ENCODE measurements at places on chromosomes 1 and 21.

GRCh38 chr1:6081901-6082300, 36.2 kb downstream of the KCNAB2 start:
- peaks cover 17% of the 10 kb centered on the region for H3K4me1 ChIP-seq
- DNase-seq, result no peak
- no peak overlapping the region for H3K27ac ChIP-seq
- no peak overlapping the region for H3K4me3 ChIP-seq
- H3K36me3 ChIP-seq, result no peaks in the 10 kb centered on the region

DNA sequence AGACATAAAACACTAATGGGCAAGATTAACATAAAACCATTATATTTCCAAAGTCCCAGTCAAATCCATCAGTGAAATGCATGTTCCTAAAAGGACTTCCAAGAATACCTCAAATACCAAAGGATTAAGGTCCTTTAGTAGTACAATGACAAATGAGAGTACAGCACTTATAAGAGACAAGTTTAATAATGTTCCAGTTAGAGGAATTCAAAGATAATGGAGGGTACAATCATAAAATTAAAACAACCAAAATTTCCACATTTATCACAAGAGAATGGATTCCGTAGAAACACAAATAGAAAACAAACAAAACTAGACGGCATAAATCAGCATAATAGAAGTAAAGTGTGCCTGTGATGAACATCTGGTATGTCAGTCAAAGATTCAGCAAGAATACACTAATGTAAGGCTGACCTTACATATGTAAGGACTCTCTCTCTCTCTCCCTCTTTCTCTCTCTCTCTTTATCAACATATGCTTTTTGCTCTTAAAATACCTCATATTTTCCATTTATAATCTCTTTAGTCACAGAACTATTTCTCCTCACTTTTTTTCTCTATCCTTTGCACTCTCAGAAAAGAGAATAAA, 32.8 kb upstream of the C1orf53 start:
- no peaks in the 10 kb centered on the region for H3K4me1 ChIP-seq
- H3K27ac ChIP-seq, result no peak overlapping the region
- H3K4me3 ChIP-seq, result no peak overlapping the region

- no peaks in the 10 kb centered on the region for H3K4me1 ChIP-seq
- H3K36me3 ChIP-seq, result no peaks in the 10 kb centered on the region
- no peak for DNase-seq
- no peak overlapping the region for H3K27ac ChIP-seq
- H3K4me3 ChIP-seq, result no peak overlapping the region
- H3K27me3 ChIP-seq, result peaks cover 74% of the 10 kb centered on the region
Measured at GRCh38 chr1:54981466-54981865, 1.0 kb downstream of the TMEM61 start.

DNA sequence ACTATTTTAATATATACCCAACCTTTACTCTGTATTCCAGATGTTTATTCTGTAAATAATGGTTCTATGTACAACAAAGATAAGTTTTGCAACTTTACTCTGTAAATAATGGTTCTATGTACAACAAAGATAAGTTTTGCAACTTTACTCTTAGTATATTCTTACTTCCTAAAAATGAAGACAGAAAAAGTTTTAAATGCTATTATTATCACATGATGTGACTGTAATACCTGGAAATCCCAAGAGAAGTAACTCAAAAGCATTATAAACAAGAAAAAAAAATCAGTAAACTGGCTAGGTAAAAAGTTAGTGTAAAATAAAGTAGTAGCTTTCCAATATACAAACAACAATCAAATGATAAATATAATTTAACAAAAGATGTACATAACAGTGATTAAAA, 18.5 kb upstream of the EXO1 start:
- H3K4me1 ChIP-seq, result peaks cover 4% of the 10 kb centered on the region
- no peak for DNase-seq
- no peak overlapping the region for H3K27ac ChIP-seq
- no peaks in the 10 kb centered on the region for H3K36me3 ChIP-seq

DNA sequence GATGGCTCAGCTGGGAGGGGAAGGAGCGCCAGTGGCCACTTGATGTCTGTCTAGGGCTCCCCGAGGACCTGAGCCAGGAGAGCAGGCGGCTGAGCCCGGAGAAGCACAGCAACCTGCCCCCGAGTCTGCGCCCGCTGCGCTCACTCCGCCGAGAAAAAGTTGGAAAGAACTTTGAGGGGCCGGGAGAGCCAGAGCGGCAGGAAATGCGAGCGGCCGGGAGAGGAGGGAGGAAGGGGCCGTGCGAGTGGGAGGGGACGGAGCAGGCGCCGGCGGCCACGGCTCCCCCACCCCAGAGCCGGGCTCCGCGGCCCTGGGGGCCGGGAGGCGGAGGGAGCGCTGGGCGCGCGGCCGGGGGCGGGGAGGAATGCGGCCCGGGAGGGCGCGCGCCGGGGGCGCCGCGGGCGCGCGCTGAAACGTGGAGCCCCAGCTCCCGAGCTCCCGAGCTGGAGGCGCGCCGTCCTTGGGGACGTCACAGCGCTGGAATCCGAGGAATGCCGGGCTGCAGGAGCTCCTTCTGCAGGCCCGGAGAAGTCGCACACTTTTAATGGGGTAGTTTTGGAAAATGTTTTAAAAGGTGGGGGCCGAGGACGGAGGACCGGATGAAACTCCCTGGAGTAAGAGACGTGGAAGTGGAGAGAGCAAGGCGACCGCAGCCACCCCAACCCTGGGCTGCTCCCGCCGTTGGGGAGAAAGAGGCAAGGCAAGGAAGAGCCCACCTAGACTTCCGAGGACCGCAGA, at the start of gene PTPN14:
Gene PTPN14, minus strand, starts transcription at position 167 of the 738 bp plus-strand sequence. CDS start 86,799 bp downstream, outside the sequence.
- H3K27ac ChIP-seq, result peak within 1 kb of the TSS; percentile 98
- peaks cover 53% of the 10 kb centered on the region for H3K4me1 ChIP-seq
- H3K36me3 ChIP-seq, result no peaks in the 10 kb centered on the region
- H3K4me3 ChIP-seq, result peak within 1 kb of the TSS; percentile 94
- peak; percentile 75 for DNase-seq

GRCh38 chr1:58883037-58883887, 99.4 kb upstream of the JUN start:
- H3K36me3 ChIP-seq, result no peaks in the 10 kb centered on the region
- H3K4me3 ChIP-seq, result no peak overlapping the region
- no peak for DNase-seq
- peak overlapping the region; percentile 68 for H3K27ac ChIP-seq
- H3K27me3 ChIP-seq, result no peaks in the 10 kb centered on the region

- no peak overlapping the region for H3K27ac ChIP-seq
- H3K36me3 ChIP-seq, result no peaks in the 10 kb centered on the region
- H3K27me3 ChIP-seq, result peaks cover 10% of the 10 kb centered on the region
- no peak overlapping the region for H3K4me3 ChIP-seq
- H3K4me1 ChIP-seq, result no peaks in the 10 kb centered on the region
Measured at GRCh38 chr1:114270282-114270681, 116.6 kb upstream of the SYT6 start.

- peak overlapping the region; percentile 73 for H3K27ac ChIP-seq
- peaks cover 28% of the 10 kb centered on the region for H3K4me1 ChIP-seq
- H3K4me3 ChIP-seq, result no peak overlapping the region
- H3K36me3 ChIP-seq, result peaks cover 15% of the 10 kb centered on the region
Measured at GRCh38 chr1:43435146-43436145, 18.3 kb downstream of the HYI start.

GRCh38 chr1:197958438-197959305, 41.5 kb downstream of the LHX9 start:
- no peak overlapping the region for H3K27ac ChIP-seq
- DNase-seq, result no peak
- H3K27me3 ChIP-seq, result peaks cover 11% of the 10 kb centered on the region

DNA sequence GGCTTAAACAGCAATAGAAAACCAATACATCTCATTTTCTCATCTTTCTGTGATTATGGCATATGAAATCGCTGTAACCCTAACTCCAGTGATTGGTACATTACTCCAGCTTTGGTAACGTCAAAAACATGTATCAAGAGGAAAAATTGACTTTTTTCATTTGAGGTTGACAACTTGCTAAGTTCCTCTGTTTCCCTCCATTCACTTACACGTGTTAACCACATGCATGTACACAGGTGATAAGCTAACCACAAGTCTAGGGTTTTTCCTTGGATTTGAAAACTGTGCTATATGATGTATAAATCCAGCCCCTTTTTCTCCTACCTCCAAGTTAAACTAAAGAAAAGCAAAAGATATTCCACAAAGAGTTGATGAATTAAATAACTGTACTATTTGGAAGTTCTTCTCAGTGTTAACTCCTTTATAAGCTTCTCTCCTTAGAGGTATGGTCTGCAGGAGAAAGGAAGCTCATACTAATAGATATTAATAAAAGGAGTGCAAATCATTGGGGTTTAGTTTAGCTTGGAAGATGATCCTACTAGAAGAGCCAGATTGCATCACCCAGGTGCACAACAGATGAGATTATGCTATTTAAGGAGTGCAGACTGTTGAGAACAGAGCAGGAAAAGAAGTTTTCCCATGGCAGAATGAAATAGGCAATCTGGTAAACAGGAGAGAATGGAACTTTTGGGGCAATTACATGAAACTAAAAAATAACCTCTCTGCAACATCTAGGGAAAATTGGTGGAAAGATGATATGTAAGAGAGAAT, 277.9 kb downstream of the GRIK1 start:
- H3K4me1 ChIP-seq, result peaks cover under 1% of the 10 kb centered on the region
- H3K4me3 ChIP-seq, result no peak overlapping the region
- H3K27me3 ChIP-seq, result no peaks in the 10 kb centered on the region

DNA sequence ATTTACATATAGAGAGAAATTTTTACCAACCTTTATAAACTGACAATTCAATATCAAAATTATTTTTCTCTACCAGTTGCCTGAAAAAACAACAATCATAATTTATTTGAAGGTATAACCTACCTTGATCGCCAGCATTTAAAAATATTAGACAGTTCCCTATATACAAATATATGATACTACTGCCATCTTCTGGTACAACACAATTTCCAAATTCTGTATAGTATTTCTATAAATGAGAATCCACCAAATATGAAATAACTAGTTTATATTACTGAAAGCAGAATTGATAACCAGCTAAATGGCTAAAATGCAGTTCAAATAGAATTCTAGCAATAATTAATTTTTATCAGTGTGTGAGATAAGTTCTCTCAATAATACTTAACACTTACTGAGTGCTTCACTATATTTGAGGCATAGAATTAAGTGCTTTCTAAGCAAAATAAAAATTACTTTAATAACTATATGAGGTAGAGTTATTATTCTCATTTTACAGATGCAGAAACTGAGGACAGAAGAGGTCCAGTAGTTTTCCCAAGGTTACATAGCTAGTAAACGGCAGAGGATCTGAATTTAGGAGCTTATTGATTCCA, 75.6 kb downstream of the PIGK start:
- H3K27ac ChIP-seq, result no peak overlapping the region
- no peak overlapping the region for H3K4me3 ChIP-seq
- H3K36me3 ChIP-seq, result no peaks in the 10 kb centered on the region
- no peaks in the 10 kb centered on the region for H3K4me1 ChIP-seq
- H3K27me3 ChIP-seq, result no peaks in the 10 kb centered on the region

- peaks cover 20% of the 10 kb centered on the region for H3K27me3 ChIP-seq
- H3K27ac ChIP-seq, result no peak overlapping the region
- no peaks in the 10 kb centered on the region for H3K4me1 ChIP-seq
- no peak for DNase-seq
- no peaks in the 10 kb centered on the region for H3K36me3 ChIP-seq
Measured at GRCh38 chr1:234040446-234041317, 136.2 kb downstream of the SLC35F3 start.

DNA sequence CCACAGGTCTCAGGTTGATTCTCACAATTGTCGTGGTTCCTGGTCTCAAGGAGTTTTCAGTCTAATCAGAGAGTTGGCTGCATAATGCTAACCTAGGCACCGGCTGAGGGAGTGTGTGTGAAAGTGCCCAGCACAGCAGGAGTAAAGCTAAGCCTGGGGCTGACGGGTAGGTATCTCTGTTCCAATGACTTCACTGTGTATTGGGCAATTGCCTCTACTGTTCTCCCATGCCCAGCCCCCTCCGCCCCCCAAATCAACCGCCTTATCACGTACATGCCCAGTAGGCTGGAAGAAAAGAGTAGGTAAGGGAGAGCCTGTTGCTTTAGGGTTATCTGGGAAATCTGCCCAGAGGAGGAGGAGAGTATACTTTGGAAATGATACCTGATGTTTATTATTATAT, 54.7 kb downstream of the MRPS6 start:
- DNase-seq, result no peak
- peaks cover 59% of the 10 kb centered on the region for H3K4me1 ChIP-seq
- H3K36me3 ChIP-seq, result peaks cover 27% of the 10 kb centered on the region

- H3K4me3 ChIP-seq, result no peak overlapping the region
- no peaks in the 10 kb centered on the region for H3K27me3 ChIP-seq
- no peak overlapping the region for H3K27ac ChIP-seq
- no peak for DNase-seq
- H3K4me1 ChIP-seq, result no peaks in the 10 kb centered on the region
Measured at GRCh38 chr1:237470712-237471338, 419.9 kb downstream of the ZP4 start.

- peaks cover 4% of the 10 kb centered on the region for H3K36me3 ChIP-seq
- DNase-seq, result no peak
- no peaks in the 10 kb centered on the region for H3K27me3 ChIP-seq
- peak within 1 kb of the TSS; percentile 99 for H3K4me3 ChIP-seq
- H3K4me1 ChIP-seq, result peaks cover 59% of the 10 kb centered on the region
Measured at GRCh38 chr1:200894712-200895442, at the start of gene INAVA. Gene INAVA (plus strand): TSS chr1:200894900. CDS start chr1:200898401, 3,501 bp downstream.

GRCh38 chr1:32448773-32449456, 16.0 kb upstream of the ZBTB8B start:
- H3K4me3 ChIP-seq, result peak overlapping the region; percentile 73
- H3K36me3 ChIP-seq, result no peaks in the 10 kb centered on the region
- peak; percentile 77 for DNase-seq
- H3K27me3 ChIP-seq, result peaks cover 15% of the 10 kb centered on the region
- peak overlapping the region; percentile 15 for H3K27ac ChIP-seq

All from neural crest cell (in vitro differentiated cells).